CD4-positive, alpha-beta T cell treated with Interleukin-1 beta for 1 hour (primary cell): ENCODE measurements at places on chromosomes 6 and 20.

GRCh38 chr6:15395087-15395486 lies 149.2 kb downstream of the JARID2 start:
- no peak for DNase-seq

DNA sequence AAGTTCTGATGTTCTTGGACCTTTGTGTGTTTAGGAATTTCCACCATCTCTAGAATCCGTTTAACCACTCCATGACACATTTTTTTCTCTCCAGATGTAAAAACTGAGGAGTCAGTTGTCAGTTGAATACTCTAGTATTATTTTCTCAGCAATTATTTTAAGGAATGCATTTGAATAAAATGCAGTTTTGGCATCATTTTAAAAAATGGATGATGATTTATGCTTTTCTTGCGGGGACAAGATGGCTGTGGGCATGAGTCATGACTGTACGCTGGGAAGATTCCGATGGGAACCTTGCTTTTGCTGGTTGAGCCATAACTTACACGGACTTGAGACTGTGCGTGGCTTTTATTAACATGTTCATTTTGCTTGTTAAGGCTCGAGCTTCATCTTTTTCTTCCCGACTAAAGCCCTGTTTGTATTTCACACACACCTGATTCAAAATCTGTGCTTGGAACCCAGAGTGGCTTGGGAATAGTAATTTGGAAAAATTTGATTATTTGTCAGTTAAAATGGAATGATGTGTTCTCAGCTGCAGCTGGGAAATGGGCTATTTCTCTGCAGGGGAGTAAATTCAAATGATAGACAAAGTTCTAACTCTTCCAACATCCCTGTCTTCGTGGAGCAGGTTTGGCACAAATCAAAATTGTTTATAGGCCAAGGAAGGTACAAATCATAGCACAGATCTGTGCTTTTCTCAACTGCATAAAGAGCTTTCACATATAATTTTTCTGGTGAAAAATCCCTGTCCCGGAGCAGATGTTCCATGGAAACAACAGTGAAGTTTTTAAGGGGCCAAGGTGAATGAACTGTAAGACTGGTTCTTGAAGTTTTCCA lies 470.5 kb upstream of the JAG1 start:
- no peak for DNase-seq

DNA sequence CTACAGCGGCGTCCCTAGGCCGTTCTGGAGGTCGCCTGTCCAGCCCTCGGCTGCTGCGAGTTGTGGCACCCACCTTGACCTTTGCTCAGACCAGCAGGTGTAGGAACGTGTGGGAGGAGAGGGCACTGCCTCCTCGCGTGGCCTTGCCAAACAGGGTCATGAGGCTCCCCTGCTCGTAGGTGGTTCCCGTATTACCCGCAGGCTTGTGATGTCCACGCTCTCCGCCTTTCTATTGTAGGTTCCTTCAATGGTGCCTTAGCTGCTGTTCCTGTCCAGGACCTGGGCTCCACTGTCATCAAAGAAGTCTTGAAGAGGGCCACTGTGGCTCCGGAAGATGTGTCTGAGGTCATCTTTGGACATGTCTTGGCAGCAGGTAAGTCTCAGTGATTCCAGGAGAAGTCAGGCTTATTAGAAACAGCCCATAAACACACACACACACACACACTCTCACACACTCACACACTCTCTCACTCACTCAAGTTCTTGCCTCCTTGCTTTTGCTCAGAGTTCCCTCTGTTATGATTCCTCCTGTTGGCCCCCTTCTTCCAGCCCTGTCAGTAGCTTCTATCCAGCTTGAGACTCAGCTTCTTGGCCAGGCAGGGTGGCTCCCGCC lies 942 bp downstream of the ACAT2 start:
- peak; percentile 56 for DNase-seq

DNA sequence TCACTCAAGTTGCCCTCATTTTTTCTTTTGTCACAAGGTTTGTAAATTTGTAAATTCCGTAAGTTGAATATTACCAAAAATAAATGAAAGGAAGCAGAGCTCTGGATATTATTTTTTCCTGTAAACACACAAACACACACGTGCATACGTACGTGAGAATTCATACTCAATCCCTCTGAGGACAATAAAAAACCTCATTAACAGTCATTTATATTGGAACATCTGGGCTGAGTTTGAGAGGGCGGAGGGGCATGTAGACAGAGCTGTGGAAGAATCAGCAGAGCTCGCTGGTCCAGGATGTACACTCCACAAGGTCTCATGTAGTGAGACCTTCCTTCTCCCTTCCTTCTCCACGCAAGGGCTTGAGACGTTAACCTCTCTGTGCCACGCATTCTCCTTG lies 24.2 kb upstream of the DOK5 start:
- DNase-seq = no peak

DNA sequence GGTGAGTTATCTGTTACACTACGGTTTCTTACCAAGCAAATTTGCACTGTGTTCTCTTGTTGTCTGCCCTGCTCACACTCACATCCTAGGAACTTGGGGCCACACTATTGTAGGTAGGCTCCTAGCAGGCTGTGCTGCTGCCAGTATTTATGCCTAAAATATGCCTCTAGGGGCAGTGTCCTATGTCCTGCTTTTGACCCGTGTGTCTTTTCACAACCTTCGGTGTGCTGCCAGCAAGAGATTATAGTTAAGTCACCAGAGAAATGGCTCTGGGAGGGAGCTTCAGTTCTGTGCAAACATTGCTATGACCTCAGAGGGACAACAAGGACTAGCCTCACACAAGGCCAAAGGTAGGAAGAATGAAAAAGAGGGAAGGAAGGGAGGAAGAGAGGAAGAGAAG lies 8.9 kb upstream of the TAAR5 start:
- no peak for DNase-seq

DNA sequence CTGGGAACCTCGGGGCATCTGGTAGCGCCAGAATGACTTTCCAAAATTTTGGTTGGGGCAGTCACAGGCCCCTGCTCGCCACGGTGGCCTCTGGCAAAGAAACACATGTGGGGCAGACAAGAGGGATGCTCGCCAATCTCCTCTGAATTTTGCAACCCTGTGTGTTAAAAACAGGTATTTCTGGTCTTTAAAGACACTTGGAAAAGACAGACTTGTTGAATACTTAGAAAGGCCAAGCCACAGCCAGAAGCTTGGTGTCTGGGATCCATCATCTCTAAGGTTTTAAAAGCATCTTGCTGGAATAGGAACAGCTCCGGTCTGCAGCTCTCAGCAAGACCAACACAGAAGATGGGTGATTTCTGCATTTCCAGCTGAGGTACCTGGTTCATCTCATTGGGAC lies 31.2 kb downstream of the HLA-E start:
- no peak for DNase-seq

GRCh38 chr20:49948809-49949507 lies 12.8 kb downstream of the RNF114 start:
- DNase-seq = no peak

DNA sequence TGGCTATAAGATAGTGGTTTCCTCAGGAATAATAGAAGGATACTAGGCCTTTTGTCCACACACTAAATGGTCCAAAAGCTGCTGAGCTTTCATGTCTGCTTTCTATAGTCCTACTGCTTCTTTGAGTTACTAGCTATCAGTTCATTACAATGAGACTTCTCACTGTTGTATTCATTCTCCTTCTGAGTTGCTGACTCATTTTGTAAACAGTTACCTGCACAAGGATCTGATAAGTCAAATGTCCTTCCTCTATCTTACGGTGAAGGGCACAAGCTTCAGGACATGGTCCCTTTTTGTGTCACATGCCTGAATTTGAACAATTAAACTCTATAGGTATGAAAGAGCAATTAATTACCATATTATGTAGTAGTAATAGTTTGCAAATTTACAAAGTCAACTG lies 90.5 kb downstream of the MAN1A1 start:
- no peak for DNase-seq

- no peak for DNase-seq
These were observed 41.7 kb downstream of the ADAT2 start for GRCh38 chr6:143408787-143409162.

GRCh38 chr6:80886475-80886874 lies 780.0 kb downstream of the BCKDHB start:
- no peak for DNase-seq

DNA sequence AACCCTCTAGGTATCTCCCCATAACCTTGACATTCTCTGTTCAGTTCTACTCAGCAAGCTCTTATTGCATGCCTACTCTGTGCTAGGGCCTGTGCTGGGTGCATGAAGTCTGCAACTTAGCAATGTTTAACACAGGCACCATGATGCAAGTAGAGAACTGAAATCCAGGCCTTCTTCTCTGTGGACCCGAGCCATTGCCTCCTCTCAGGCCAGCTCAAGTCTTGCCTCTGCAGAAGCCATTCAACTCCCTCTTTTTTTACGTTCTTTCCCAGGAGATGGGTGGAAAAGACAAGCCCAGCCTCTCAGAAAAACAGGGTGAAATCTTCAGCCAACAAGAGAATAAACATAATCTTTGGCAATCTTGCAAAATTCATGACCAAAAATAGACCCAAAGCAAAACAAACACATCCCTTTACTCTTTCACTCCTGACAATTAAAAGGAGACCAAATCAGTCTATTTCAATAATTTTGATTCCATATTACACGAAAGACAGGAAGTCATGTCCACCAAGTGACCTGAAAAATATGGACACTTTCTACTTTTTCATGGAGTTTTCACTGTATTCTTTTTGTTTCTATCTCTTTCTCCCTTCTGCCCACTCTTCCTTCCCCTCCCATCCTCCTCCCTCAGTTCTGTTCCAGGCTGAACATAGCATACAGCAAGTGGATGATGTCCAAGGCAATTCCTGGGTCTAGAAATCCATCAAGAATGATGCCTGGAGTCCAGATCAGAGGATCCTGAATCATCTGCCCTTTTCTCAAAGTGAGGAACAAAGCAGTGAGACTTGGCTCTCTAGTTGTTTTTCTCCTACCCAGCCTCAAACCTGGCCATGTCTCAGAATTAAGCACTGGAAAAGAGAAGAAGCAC lies 45.4 kb upstream of the MOCS1 start:
- DNase-seq = no peak

- DNase-seq = no peak
These were observed 167.9 kb upstream of the TAB2 start for GRCh38 chr6:149149653-149150052.

DNA sequence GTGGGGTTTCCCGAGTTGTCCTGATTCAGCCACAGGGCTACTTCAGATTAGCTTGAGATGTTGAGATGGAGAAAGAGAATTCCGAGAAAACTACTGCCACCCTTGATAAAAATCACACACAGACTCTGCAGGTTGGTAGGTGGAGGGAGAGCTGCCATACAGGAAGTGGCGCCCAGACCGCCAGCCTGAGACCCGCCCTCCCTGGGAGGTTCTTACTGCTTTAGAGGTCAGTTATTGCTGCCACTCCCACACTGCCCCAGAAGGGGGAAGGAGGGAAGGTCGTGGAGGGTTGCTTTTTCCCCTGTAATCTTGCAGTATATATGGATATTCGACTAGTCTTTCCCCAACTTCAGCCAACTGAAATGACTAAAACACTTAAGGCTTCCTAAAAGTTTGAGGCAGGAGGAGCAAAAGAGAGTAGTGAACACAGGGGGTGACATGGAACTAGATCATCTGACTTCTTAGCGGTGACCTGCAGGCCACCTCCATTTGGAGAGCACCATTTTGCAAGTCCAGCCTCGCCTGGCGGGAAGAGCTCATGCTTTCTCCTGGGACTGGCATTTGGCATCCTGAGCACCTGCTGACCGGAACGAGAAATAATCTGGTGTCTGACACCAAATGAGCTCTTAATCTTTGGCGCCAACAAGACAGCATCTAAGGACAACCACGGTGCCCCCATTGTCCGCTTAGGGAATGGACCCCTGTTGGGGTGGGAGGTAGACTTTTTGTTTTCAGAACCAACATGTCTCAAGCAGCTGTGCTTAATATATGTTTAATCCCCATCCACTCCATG lies 35.7 kb upstream of the SLC22A1 start:
- no peak for DNase-seq

DNA sequence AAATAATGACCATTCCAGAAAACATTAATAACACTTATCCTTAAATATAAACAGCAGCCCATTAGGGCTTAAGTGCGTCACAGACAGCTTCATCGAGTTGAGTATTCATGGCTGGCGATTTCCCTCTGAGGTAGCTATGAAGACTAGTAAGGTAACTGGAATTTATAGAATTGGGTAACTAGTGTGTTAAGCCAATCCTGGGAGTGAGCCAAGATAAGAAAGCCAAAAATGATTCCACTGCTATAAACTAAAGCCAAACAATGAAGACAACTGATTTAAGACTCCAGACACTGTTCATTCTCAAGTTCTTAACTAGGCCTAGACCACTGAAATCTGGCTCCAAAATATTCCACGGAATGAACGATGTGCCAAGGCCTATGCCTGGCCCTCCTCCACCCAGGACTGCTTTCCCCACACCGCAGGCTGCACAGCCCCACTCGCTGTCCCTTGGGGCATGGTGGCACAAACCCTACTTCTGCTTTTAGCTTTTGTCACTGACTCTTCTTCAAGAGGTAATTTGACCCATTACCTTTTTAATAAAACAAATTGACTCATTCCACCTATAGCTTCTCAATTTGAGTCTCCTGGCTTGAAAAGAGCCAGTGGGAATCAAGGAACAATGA lies 66.0 kb downstream of the BLOC1S5 start:
- no peak for DNase-seq

DNA sequence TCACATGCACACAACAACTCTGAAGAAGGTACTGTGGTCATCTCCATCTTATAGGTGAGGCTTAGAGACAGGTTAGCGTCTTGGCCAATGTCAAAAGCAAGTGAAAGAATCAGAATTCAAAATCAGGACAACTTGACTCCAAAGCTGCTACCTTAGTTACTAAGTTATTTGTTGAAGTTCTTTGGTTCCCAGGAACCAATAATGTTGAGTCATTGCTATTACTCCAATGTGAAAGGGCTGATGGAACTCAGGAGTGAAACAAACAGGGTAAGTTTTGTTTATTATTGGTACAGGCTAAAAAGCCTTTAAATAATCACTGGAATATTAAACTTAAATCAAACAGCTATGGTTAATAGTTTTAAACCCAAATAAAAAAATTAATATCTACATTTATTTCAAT lies 111.1 kb downstream of the PDSS2 start:
- DNase-seq = no peak

DNA sequence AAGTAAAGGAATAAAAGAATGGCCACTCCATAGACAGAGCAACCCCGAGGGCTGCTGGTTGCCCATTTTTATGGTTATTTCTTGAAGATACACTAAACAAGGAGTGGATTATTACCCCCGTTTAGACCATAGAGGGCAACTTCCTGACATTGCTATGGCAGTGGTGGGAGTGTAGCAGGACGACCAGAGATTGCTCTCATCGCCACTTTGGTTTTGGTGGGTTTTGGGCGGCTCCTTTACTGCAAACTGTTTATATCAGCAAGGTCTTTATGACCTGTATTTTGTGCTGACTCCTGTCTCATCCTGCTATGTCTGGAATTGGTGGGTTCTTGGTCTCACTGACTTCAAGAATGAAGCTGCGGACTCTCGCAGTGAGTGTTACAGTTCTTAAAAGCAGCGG lies 78.7 kb downstream of the C6orf52 start:
- no peak for DNase-seq

GRCh38 chr6:38367231-38367630 lies 272.5 kb downstream of the BTBD9 start:
- no peak for DNase-seq
